ENCODE measurements at places on chromosomes 7 and 10.

DNA sequence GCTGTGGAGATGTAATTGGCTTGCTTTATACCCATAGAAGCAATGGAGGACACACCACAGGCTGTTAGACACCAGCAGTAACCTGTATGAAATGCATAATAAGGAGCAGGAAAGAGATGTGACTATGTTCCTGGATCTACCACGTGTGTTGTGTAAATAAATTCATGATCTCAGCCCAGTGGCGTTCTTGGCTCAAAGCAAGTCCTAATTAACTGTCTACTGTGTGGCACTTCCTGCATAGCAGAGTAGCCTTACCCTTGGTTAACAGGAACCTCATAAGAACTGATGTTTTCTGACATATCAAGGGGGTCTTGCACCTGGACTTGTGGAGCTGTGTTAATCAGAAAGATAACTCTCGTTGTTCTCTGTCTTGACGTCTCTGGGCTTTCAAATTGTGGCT lies 25.7 kb upstream of the FAM180A start:
- DNase-seq = no peak

GRCh38 chr7:47635091-47636080 lies 53.5 kb upstream of the TNS3 start:
- DNase-seq = no peak

GRCh38 chr10:21732067-21732772 lies 198.2 kb downstream of the MLLT10 start:
- DNase-seq = peak; percentile 31

DNA sequence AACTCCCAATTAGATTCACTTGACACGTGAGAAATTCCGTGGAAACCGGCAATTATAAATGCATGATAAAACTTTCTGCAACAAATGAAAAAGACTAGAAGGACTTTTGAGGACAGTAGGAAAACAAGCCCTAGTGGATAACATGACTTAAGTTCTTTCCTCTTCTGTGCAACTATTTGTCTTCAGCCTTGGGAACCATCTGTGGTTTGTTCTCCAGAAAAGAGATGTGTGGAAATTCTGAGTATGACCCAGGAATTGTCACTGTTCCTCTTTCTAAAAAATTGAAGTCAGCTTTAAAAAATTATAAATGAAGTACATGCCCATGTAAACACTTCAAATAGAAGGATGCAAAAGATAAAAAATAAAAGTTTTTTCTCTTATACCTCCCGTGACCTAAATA lies 128.6 kb upstream of the SVIL start:
- no peak for DNase-seq

DNA sequence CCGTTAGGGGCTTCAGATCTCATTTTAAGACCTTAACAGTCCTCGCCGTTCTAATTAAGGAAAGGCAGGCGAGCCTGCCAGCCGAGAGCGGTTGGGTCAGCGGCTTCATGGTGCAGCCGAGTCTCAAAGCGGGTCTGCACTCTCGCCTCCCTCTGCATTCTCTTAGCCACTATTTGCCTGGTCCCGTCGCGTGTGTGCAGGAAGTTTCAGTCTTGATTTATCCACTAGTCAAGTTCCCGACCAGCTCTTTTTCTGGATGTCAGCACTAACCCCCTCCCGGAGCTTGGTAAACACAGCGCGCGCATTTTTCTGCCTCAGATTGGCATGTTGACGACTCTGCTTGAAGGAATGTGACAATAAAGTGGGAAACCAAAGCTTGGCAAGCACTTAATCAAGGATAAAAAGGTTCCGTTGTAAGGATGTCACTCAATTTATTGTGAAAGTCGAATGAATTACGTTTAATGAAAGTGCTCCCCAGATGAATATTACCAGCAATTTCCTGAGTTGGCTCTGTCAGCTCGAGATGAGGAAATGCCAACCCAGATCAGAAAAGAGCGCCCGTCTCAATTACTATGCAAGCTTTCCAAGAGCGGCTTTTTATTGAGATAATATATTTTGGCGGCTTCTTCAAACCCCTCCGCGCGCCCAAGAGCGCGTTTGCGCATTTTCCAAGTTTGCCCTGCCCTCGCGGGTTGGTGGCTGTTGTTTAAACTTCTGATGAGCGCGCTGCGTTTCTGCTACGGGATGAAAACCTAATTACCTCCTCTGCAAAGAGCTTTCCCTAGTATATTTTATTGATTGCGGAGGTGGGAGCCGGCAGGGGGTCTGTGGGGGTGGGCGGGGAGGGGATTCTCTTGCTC lies 7.9 kb downstream of the NXPH1 start:
- DNase-seq = no peak

DNA sequence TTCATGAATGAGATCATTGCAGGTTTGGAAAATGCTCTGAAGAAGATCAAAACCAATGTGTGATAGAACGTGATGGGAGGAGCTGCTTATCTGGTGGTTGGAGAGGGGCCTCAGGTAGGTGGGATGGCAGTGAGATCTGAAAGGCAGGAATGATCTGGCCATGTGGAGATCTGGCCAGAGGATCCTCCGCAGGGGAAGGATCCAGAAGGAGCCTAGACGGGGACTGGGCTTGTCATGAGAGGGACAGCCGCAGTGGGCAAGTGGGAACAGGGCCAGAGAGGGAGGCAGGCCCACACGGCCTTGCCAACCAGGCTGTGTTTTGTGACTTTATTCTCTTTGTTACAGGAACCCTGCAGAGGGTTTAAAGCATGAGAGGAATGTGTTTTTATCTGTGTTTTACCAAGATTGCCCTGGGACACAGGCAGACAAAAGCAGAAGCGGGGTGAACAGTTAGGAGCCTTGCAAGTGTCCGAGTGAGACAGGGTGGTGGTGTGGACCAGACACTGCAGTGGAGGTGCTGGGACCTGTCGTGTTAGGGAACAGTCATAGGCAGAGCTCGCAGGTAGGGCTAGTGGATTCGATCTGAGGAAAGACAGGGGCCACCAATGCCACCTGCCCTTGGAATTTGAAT lies 66.6 kb downstream of the TLL2 start:
- no peak for DNase-seq

DNA sequence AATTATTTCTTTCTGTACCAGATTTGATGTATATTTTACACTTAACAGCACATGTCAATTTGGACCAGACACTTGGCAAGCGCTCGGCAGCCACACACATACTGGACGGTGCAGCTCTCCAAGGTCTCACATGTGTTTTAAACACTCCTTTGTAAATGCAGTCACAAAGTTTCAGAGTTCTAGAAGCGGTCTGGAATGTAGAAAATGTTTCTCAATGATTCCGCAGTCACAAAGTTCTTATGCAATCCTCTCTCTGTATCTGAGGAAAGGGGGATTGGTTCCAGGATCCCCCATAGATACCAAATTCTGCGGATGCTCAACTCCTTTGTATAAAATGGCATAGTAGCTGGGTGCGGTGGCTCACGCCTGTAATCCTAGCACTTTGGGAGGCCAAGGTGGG lies 253.0 kb upstream of the GRB10 start:
- no peak for DNase-seq

DNA sequence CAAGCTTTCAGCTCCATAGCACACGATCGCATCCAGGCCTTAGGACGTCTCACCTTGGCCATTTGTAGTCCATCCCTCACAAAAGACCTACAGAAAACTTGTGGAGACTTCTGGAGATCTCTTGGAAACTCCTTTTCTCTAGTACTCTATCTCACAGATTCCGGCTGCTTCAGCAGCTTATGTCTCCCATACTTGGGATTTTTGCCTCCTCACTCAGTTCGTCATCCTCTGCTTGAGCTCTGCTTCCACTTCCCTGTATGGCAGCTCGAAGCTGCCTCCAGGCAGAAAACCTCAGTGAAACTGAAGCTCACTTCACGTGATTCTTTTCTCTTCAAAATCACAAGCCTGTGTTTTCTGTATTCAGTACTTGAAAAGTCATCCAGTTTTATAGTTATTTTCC lies 178.7 kb upstream of the GDF10 start:
- no peak for DNase-seq

GRCh38 chr7:139777133-139777891 lies 486 bp downstream of the HIPK2 start:
- DNase-seq = peak; percentile 40

- no peak for DNase-seq
These were observed 495.8 kb upstream of the GALNT17 start for GRCh38 chr7:70636169-70636568.

GRCh38 chr7:138865843-138866242 lies 67.8 kb upstream of the ATP6V0A4 start:
- DNase-seq = peak; percentile 29

GRCh38 chr10:70652761-70653657 lies 19.3 kb upstream of the ADAMTS14 start:
- DNase-seq = no peak

- no peak for DNase-seq
These were observed 15.1 kb upstream of the ELN start for GRCh38 chr7:74012842-74013249.

DNA sequence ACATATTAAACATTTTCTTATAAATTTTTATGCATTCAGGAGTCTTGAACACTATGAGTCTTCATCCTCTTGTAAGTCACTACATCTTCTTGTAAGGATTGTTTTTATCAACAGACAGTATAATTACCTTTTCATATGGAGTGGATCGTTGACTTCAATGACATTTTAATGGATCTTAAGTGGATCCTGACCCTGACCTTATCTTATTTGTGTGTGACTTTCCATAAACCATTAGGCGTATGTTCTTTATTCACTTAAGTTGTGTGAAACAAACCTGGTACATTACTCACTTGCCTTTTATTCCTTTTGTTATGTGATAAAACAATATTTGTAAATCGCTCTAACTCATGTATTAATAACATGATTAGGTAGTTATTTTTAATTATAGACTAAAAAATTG lies 18.5 kb upstream of the SEMA3C start:
- DNase-seq = no peak

- DNase-seq = no peak
These were observed 12.0 kb upstream of the MEST start for GRCh38 chr7:130479716-130480400.

- no peak for DNase-seq
These were observed 82.9 kb downstream of the MAD1L1 start for GRCh38 chr7:2149672-2150444.

- DNase-seq = no peak
These were observed 364.2 kb downstream of the AUTS2 start for GRCh38 chr7:69962186-69963065.
